ENCODE measurements at places on chromosomes 2 and 18. TPM values are rescaled to one million over a fixed set of nuclear protein-coding genes. Genes with fewer than 3 reads are reported as not detected.
A peak's percentile ranks its signal among the peaks of the same experiment; 100 is the strongest.

DNA sequence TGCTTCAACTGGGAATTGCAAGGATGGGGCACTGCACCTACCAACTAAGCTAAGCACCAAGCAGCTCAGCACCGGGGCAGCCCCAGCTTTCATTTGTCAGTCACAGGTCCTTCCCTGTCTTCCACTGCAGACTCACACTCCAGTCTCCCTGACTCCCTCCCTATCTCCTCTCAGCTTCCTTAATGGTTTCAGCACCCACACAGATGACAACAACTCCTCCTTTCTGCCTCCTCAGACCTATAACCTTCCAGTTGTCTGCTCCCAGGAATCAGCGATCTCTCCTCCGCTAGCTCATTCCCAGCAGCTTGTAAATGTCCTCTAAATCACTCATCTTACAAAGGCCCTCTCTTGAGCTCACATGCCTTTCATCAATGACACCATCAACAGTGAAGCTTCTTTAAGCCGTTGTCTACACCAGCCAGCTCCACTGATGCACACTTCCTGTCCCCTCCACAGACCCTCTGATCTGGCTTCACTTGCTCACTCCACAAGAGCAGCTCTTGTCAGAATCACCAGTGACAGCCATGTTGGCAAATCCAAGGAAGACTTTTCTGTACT, 32.1 kb downstream of the CLASP1 start:
- no peak for DNase-seq
- no peak overlapping the region for H3K27ac ChIP-seq
- H3K36me3 ChIP-seq: peaks cover 28% of the 10 kb centered on the region
- H3K4me3 ChIP-seq: no peak overlapping the region
- no peaks in the 10 kb centered on the region for H3K27me3 ChIP-seq

DNA sequence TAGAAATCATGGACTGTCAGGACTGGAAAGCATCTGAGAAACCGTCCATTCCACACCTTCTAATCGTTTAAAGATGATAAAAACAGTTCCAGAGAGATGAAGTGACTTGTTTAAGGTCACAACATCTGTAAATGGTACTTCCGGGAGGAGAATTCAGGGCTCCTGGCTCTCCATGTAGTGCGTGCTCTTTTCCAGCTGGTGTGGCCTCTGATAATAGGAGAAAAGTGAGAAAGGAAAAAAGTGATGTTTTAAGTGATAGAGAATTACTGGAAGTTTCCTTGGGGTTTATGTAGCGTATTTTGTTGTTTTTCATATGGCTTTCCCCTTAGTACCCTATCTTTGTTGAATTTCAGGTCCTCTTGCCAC, 663 bp downstream of the C2orf49 start:
- no peaks in the 10 kb centered on the region for H3K27me3 ChIP-seq
- H3K4me3 ChIP-seq: peak overlapping the region; percentile 95
- H3K27ac ChIP-seq: peak overlapping the region; percentile 100

MIB1 gene
- polyA plus RNA-seq: 7.8 TPM

DNA sequence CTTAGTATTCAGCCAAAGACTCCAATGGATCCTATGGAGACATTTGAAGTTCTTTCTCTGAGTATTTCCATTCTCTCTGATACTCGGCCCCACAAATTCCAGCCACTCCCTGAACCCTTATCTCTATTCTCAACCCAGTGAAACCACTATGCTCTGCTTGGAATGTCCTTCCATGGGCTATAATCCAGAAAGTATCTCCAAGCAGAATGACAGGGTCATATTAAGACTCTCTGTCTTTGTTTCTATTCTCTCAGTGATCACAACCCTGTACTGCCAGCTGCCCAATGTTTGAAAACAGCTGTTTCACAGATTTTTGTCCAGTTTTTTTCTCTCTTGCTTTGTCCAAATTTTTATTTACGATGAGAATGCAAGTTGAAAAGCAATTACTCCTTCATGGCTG, 21.9 kb downstream of the CHMP3 start:
- H3K4me3 ChIP-seq: no peak overlapping the region
- no peaks in the 10 kb centered on the region for H3K27me3 ChIP-seq

- no peak overlapping the region for H3K4me3 ChIP-seq
- peaks cover 15% of the 10 kb centered on the region for H3K4me1 ChIP-seq
- no peak overlapping the region for H3K27ac ChIP-seq
- peaks cover 24% of the 10 kb centered on the region for H3K36me3 ChIP-seq
- no peaks in the 10 kb centered on the region for H3K27me3 ChIP-seq
These were observed 61.3 kb downstream of the MGAT4A start for GRCh38 chr2:98669675-98670074.

DNA sequence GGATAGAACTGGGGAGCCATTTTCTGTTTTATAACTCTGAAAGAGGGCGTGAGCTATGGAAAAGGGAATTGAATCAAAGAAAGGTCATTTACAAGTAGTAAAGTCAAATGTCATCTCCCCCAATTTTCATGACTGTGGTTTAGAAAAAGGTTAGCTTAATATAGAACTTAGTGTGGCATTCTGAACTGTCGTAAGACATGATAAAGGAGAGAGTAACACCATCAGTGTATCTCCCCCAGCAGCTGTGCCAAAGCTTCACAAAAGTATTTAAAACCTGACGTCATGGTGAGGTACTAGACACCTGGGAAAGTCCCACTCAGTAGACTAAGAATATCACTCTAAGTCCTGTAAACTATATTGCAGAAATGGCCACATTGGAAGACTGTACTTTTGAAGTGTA, 5.8 kb upstream of the IKZF2 start:
- H3K4me3 ChIP-seq: no peak overlapping the region
- no peak for DNase-seq
- H3K27me3 ChIP-seq: peaks cover 11% of the 10 kb centered on the region
- no peaks in the 10 kb centered on the region for H3K36me3 ChIP-seq
- peaks cover 7% of the 10 kb centered on the region for H3K4me1 ChIP-seq

CFAP65 gene
- polyA plus RNA-seq: not detected

DNA sequence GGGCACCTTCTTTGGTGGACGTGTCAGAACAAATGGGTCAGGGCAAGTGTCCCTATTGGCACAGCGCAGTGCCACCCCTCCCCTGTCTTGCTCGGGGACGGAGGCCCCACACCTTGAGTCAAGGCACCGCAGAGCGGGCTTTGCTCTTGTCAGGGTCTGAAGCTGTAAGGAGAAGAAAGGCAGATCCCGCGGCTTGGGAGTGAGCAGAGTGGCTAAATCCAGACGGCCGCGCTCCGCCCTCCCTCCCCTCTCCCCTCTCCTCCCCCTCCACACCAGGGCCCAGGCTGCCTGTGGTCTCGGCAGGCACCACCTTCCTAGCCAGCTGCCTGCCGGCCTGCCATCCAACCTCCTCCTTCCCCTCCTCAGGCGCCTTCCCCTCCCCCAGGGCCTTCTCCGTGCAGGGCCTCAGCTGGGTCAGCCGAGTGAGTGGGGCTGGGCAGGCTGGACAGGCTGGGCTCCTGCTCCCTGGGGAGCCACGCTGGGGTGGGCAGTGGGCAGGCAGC, 25.8 kb downstream of the SPEG start:
- H3K27me3 ChIP-seq: no peaks in the 10 kb centered on the region
- no peak overlapping the region for H3K4me3 ChIP-seq
- H3K36me3 ChIP-seq: no peaks in the 10 kb centered on the region
- H3K4me1 ChIP-seq: no peaks in the 10 kb centered on the region

LOXHD1 gene
- polyA plus RNA-seq: 0.61 TPM

DNA sequence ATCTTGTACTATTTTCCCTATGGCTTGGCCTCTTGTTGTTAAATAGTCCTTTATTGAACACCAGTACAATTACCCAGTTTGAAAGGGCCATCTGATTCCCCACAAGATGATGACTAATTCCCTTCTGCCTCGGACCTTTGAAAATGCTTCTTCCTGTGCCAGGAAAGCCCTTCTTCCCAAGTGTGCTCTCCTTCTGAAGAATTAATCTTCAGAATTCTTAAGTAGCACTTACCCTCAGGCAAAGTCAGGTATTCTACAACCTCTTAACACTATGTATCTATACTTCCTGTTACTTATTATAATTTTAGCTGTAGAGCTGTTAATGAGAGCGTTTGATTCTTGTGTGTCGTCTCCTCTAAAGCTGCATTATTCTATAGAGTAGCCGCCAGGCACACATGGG, 28.6 kb upstream of the MEX3C start:
- no peak overlapping the region for H3K4me3 ChIP-seq
- H3K27me3 ChIP-seq: no peaks in the 10 kb centered on the region
- H3K36me3 ChIP-seq: no peaks in the 10 kb centered on the region
- H3K27ac ChIP-seq: no peak overlapping the region
- no peaks in the 10 kb centered on the region for H3K4me1 ChIP-seq
- no peak for DNase-seq

- no peak overlapping the region for H3K27ac ChIP-seq
- no peaks in the 10 kb centered on the region for H3K36me3 ChIP-seq
- peak overlapping the region; percentile 99 for H3K4me3 ChIP-seq
- no peak for DNase-seq
These were observed 1.6 kb upstream of the CFLAR start for GRCh38 chr2:201114350-201114749.
